ENCODE measurements at places on chromosomes 11 and 22.

DNA sequence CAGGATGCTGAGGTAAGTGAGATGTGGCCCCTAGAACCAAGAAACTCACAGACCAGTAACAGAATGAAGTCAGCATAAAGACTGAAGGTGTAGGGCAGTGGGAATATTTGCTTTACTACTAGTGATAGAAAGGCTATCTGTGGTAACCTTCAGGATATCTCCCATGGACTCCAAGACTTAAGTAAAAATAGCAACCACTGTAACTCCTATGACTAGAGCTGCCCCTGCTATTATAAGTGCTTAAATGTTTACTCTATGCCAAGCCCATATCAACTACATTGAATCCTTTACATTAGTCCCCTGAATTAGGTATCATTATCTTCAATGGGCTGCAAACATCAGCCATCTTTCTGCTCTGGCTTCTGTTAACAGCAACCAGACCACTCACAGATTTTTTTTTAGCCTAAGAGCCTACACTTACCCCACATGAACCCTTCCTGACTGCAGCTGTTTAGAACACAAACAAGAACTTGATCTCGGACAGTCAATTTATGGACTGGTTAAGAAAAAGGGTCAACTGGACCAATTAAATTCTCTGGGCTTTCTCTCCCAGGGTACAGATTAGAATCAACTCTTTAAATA is 335.1 kb upstream of the API5 start:
- DNase-seq = no peak

- no peak for DNase-seq
Observed at GRCh38 chr22:49469896-49470740, 357.6 kb downstream of the BRD1 start.

DNA sequence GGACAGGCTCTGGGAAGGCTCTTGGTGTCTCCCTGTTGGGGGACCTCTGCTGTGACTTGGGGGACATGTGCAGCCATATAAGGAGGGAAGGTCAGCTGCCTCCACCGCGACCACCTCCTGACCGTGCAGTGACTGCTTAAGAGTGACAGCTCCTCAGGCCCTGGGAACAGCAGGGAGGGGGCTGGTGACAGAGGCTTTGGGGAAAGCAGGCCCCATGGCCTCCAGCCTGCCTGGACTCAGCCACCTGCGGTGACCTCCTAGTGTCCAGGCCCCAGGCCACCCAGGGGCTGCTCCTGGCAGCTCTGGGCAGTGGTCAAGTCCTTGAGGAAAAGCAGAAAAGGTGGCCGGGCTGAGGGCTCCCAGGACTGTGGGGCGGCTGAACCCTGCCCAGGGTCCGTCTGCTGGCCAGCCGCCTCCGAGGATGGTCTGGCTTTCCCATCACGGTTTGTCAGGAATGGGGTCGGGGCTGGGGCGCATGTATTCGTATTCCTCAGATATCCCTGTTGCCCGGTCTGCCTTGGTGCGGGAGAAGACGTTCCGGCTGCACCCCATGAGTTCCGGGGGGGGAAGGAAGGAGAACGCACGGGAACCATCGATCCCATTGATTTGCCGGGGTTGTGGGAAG is 96.8 kb downstream of the WNT7B start:
- DNase-seq = no peak

GRCh38 chr22:45442116-45442515 is 28.6 kb downstream of the RIBC2 start:
- no peak for DNase-seq

DNA sequence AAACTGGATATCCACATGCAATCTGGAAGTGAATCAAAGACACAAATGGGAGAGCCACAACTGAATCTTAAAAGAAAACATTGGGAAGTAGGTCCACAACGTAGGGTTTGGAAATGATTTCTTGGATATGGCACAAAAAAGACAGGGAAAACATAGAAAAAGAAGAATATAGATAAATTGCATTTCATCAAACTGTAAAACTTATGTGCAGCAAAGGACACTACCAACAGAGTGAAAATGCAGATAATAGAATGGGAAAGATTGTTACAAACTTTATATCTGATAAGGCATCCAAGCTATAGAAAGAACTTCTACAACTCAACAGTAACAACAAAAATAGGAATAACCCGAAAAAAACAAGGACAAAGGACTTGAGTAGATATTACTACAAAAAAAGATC is 89.6 kb downstream of the ZNF280B start:
- no peak for DNase-seq

- no peak for DNase-seq
Observed at GRCh38 chr11:8096575-8096974, 15.6 kb downstream of the TUB start.

- no peak for DNase-seq
Observed at GRCh38 chr11:82507288-82507687, 226.4 kb downstream of the FAM181B start.

GRCh38 chr11:43830928-43831440 is 49.6 kb upstream of the ALKBH3 start:
- no peak for DNase-seq

DNA sequence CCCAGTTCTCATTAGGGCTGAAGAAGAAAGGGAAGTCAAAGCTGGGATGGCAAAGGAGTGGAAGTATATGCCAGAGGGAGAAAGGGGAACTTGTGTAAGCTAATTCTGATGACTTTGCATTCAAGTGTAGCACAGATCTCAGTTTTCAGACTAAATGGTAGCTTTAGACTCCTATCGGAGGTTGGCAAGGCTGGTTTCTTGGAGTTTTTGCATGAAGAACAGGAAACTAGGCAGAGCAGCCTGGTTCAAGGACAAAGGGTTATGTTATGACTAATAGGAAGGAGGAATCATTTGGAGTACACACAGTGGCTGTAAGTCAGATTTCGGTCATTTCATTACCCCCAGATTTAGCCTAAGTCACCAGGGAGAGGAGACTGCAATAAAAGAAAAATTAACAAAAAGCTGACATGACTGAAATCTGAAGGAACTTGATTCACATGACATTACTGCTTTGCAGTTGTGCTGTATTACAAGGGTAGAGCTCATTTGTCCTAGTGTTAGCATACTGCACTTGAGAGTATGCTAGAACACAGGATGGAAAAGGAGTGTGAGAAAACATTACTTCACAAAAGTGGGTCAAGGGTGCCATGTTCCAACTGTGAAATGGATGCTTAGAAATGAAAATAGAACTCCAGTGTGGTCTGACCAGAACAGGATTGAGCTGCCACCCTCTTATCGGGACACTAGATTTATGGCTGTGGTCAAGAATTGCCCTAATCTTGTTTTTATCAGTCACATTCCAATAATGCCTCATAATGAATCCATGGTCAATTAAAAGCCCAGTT is 23.6 kb downstream of the ADM start:
- no peak for DNase-seq

- DNase-seq = no peak
Observed at GRCh38 chr11:93689240-93689639, 27.8 kb downstream of the CEP295 start.

- DNase-seq = no peak
Observed at GRCh38 chr11:83287631-83288030, 1.5 kb upstream of the CCDC90B start.

- no peak for DNase-seq
Observed at GRCh38 chr11:91788764-91789163, 435.9 kb upstream of the FAT3 start.

DNA sequence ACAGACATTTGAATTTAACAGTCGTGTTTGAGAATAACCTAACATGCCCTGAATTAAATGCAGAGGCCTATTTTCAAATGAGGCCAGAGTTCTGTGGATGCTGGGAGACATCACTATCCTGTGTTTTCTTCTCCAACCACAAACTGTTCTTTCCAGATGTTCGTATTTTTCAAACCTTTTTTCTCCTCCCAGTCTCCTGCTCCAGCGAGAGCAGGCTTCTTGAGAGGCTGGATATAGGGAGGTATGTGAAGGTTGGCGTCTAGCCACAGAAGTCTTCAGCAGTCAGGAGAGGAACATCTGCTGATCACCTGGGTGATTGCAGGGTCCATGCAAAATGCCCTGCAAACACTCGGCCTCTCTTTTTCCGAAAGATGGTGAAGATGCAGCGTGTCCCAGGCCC is 126.3 kb downstream of the C11orf91 start:
- no peak for DNase-seq

DNA sequence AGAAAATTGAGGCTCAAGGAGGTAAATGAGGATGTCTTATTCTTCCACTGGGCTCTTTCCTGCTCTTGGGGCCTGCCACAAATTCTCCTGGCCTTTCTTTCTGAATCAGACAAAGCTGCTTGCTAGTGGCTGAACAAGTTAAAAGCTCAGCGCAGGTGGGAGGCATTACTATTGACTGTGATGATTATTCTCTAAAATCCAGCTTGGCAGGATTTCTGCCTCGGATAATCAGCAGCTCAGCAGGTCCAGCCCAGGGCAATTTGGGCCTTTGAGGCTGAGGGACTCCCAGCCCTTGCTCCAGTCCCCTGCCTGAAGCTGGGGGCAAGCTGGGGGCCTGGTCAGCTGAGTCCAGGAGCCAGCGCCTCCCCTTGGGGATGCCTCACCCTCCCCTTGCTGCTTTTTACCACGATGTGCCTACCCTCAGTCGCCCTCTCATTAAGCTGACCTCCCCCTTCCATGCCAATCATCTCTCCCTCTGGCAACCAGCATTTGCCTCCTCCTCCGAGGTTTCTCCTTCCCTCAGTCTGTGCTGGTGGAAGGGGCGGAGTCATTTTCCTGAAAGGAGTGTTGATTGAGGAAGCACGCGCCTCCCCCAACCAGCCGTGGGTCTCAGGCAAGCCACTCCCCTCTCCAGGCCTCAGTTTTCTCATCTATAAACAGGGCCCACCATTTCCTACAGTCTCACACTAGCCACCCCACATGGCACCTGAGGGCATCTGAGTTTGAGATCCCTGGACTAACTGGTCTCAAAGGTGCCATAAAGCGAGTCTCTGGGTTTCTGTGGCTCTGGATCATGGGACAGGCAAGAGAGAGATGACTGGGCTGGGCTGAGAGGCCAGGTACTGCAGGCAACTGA is 60.6 kb upstream of the PRDM11 start:
- DNase-seq = no peak

DNA sequence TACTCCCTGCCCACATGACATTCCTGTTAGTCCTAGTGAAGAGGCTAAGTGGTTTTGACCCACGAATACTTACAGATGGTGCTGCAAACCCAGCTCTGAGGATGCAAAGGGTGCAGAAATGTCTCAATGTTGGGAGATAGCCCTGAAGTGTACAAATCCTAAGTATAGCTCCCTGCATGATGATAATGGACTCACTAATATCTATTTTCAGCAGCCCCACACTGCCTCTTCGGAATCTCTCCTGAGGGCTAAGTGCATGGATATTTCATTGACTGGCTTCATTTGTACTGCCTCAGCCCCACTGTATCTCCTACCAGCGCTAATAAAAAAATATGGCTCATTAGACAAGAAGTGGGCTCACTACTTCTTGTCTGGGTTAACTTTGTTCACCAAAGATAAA is 114.5 kb downstream of the KIRREL3 start:
- no peak for DNase-seq

DNA sequence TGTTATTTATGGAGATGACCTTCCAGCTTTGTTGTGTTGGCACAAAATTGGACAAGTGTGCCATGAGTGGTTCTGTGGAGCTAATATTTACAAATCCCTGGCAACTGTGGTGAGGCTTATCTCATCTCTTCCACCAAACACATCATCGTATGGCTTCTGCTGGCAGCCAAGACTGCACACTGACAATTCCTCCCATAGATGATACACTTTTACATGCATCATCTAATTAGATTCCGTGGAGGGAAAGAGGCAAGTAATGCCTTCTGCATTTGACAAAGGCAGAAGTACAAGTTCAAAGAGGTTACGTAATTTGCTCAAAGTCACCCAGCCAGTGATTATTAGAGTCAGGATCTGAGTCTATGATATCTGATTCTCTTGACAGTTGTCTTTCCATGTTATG is 62.7 kb upstream of the KIRREL3 start:
- no peak for DNase-seq

DNA sequence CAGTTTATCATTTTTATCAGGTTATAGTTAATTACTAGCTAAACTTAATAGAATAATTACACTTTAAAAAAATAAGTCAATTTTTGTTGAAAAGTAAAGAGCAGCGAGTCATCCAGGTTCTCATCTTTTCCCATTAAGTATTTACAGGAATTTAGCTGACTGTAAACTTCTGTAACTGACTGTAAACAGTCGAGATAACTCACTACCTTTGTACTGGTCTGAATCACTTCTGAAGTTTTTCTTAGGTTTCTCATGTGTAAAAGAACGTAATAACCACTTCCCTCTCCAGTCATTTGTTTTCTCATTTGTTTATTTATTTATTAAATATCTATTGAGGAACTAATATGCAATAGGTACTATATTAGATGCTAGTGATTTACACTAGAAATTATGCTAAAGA is 270.8 kb downstream of the DYNC2H1 start:
- DNase-seq = no peak

- peak; percentile 85 for DNase-seq
Observed at GRCh38 chr11:71452199-71453036, 585 bp upstream of the NADSYN1 start.
